ENCODE measurements at places on chromosomes 12 and 14.
A peak's percentile ranks its signal among the peaks of the same experiment; 100 is the strongest.

DNA sequence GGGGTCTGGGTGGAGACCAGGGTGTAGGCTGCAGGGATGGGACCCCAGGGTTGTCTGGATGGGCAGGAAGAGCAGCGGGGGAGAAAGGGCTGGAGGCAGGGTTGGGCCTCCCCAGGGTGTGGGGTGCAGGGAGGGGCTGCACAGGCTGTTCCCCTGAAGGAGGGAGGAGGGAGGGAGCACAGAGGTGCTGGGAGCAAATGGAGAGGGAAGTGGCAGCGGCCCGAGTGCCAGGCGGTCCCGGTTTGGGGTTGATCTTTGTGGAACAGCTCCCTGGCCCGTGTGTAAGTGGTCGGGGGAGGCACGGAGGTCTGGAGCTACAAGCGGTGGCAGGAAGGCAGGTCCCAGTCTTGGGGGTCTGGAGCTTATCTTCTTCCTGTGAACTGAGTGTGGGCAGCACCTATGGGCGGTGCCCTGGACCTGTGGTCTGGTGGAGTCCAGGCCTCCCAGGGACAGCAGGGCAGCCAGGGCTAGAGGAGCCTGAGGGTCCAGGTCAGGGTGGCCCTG, 391.6 kb downstream of the TMEM121 start:
- H3K27ac ChIP-seq: no peak overlapping the region
- no peak overlapping the region for H3K4me3 ChIP-seq
- peak; percentile 1 for DNase-seq
- H3K27me3 ChIP-seq: no peaks in the 10 kb centered on the region
- H3K36me3 ChIP-seq: no peaks in the 10 kb centered on the region

GRCh38 chr12:103586132-103586531, 941 bp upstream of the STAB2 start:
- DNase-seq: no peak
- no peaks in the 10 kb centered on the region for H3K27me3 ChIP-seq
- no peak overlapping the region for H3K4me3 ChIP-seq

DNA sequence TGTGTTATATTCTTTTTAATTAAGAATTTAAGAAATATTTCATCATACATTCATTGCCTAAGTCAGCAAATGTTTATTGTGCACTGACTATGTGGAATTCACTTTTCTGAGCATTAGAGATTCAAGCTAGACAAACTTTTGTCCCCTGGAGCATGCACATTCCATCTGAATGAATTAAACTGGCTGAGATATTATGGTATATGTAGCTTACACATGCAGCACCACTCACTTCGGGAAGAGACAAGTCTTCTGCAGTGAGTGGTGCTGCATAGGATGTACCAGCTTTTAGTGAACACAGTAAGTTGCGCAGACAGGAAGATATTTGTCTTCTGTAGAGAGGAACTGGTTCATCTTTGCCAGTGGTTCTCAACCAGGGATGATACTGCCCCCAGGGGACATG, 318.4 kb downstream of the SYT1 start:
- no peaks in the 10 kb centered on the region for H3K27me3 ChIP-seq
- no peak overlapping the region for H3K4me3 ChIP-seq
- H3K27ac ChIP-seq: no peak overlapping the region
- H3K36me3 ChIP-seq: no peaks in the 10 kb centered on the region
- H3K4me1 ChIP-seq: no peaks in the 10 kb centered on the region

- H3K4me1 ChIP-seq: peaks cover 20% of the 10 kb centered on the region
- no peaks in the 10 kb centered on the region for H3K27me3 ChIP-seq
- no peaks in the 10 kb centered on the region for H3K36me3 ChIP-seq
- DNase-seq: no peak
- no peak overlapping the region for H3K27ac ChIP-seq
These were observed 19.6 kb upstream of the SMCO2 start for GRCh38 chr12:27426743-27427487.

DNA sequence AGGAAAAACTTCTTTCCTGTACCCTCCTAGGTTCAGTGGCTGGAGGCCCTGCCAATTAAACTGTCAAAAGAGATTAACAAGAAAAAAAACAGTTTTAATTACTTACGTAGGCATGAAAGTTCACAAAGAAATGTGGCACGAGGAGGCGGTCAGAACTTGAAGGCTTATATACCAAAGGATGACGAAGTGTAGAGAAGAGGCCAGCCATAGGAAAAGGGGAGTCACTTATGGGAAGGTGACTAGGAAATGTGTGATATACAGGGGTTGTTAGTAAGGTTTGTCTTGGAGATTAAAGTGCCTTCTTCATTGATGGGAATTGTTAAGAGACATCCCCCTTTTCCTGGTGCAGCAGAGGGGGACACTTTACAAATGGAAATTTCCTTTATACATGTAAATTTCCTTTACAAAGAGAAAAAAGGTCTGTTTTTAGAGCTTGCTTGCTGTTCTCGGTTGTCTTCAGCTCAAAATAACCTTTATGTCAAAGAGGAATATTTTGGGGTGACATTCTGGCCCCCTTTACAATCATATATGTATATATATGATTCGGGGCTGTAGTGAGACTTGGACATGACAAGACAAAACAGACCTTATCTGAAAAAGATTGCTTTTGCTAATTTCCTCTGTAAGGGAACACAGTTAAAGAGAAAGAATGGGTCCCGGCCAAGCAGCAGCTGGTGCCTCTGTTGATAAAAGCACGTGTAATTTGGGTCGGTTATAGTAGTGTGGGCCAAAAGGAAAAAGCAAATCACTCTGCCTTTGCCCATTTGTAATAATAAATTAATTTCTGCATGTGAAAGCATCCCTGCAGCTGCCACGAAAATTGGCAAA, 38.6 kb downstream of the SYNE2 start:
- peak; percentile 26 for DNase-seq
- H3K36me3 ChIP-seq: no peaks in the 10 kb centered on the region
- H3K27ac ChIP-seq: peak overlapping the region; percentile 82
- H3K4me1 ChIP-seq: peaks cover 50% of the 10 kb centered on the region
- H3K27me3 ChIP-seq: no peaks in the 10 kb centered on the region
- no peak overlapping the region for H3K4me3 ChIP-seq

DNA sequence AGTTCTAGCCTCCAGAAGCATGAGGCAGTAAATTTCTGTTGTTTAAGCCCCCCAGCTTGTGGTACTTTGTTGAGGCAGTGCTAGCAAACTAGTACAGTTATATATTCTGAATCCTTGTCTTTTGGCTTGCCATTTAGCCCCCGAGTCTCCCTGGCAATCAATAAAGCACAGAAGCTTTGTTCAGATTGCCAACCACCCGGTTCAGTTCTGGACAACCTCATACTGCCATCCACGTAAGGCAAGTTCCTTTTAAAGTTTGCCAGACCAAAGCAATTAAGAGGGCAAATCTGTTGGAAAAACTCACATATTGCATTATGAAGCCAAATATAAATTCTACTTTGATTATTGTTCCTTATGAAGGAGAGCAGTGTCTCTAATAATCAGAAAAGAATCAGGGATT, 67.1 kb downstream of the RERG start:
- H3K27ac ChIP-seq: no peak overlapping the region
- DNase-seq: no peak
- peaks cover 20% of the 10 kb centered on the region for H3K4me1 ChIP-seq
- H3K36me3 ChIP-seq: no peaks in the 10 kb centered on the region

- no peak overlapping the region for H3K27ac ChIP-seq
- H3K27me3 ChIP-seq: no peaks in the 10 kb centered on the region
- no peaks in the 10 kb centered on the region for H3K36me3 ChIP-seq
- DNase-seq: no peak
- H3K4me3 ChIP-seq: no peak overlapping the region
These were observed 113.6 kb upstream of the ATF1 start for GRCh38 chr12:50650285-50650684.

GRCh38 chr12:54341378-54342300, 16.7 kb downstream of the COPZ1 start:
- H3K27ac ChIP-seq: no peak overlapping the region
- no peak overlapping the region for H3K4me3 ChIP-seq
- H3K36me3 ChIP-seq: peaks cover 26% of the 10 kb centered on the region
- no peak for DNase-seq
- H3K4me1 ChIP-seq: peaks cover 35% of the 10 kb centered on the region

DNA sequence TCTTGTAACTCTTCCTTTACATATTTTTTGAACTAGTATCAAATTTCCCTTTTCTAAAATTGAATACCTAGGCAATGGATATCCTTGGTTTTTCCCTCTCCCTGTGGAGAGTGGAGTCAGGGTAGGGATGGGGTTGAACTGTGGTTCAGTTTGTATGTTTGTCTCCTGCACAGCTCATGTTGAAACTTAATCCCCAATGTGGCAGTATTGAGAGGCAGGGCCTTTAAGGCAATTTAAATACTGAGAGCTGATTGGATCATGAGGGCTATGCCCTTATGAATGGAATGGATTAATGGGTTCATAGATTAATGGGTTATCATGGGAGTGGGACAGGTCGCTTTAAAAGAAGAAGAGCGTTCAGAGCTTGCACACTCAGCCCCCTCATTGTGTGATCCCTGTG, 127.2 kb upstream of the RGS6 start:
- H3K27me3 ChIP-seq: no peaks in the 10 kb centered on the region
- no peak overlapping the region for H3K27ac ChIP-seq
- DNase-seq: no peak
- no peaks in the 10 kb centered on the region for H3K4me1 ChIP-seq
- H3K36me3 ChIP-seq: no peaks in the 10 kb centered on the region

DNA sequence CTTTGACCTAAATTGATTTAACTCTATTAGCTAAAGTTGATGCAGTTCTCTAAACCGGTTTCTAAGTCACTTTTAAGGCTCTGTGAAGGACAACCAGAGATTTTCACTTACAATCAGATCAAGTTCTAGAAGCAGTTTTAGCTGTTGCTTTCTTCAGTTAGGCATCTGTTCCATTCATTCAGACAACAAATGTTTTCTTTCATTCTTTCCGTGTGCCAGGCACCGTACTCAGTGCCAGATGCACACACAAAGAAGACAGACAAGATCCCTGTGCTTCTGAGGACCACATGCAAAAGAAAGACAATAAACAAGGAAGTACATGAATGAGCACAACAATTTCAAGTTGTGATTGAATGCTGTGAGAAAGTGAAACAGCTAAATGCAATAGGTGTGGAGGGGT, 11.1 kb upstream of the EGLN3 start:
- H3K27ac ChIP-seq: no peak overlapping the region
- H3K4me1 ChIP-seq: no peaks in the 10 kb centered on the region
- no peaks in the 10 kb centered on the region for H3K36me3 ChIP-seq
- H3K27me3 ChIP-seq: no peaks in the 10 kb centered on the region

Measured in heart right ventricle (tissue), 16 donors.